Thyroid gland (tissue), 4 donors: ENCODE measurements at places on chromosomes 12 and 14.
A peak's percentile ranks its signal among the peaks of the same experiment; 100 is the strongest.

GRCh38 chr14:94317259-94317658 is 5.9 kb downstream of the SERPINA6 start:
- DNase-seq, result peak; percentile 6
- H3K27me3 ChIP-seq, result no peaks in the 10 kb centered on the region
- no peaks in the 10 kb centered on the region for H3K36me3 ChIP-seq
- no peak overlapping the region for H3K27ac ChIP-seq
- no peaks in the 10 kb centered on the region for H3K4me1 ChIP-seq

DNA sequence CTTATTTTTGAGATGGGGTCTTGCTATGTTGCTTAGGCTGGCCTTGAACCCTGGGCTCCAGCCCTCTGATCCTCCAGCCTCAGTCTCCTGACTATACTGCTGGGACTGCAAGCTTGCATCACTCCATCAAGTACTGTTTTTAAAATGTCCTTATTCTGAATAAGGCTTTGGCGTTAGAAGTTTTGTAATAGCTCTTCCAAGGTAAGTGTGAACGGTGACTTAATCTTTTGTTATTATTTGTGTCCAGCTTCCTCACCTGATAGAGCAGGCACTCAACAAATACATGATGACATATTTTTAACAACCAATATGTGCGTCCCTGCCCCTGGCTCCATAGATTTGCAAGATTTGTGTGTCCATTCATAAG is 1.4 kb downstream of the C1RL start:
- no peaks in the 10 kb centered on the region for H3K27me3 ChIP-seq
- H3K4me3 ChIP-seq, result peak overlapping the region; percentile 34
- DNase-seq, result no peak

DNA sequence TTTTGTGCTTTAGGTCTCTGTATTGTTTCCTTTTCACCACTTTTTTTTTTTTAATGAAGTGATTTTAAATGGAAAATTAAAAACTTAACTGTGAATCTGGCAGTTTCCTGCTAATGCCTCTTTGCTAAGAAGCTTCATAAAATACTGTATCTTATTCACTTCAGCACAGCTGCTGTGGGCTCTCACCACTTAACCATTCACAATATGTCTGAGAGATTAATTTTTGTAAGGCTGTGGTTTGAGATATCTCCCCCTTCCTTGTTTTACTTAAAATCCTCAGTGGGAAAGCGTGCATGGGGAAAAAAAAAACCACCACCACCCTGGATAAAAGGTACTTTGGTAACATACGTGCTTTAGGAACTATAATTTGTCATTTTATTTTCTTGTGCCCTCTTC is 115.9 kb downstream of the ETV6 start:
- no peaks in the 10 kb centered on the region for H3K27me3 ChIP-seq
- peaks cover 56% of the 10 kb centered on the region for H3K4me1 ChIP-seq
- H3K36me3 ChIP-seq, result no peaks in the 10 kb centered on the region
- DNase-seq, result no peak

GRCh38 chr12:124601706-124602105 is 34.3 kb upstream of the NCOR2 start:
- no peaks in the 10 kb centered on the region for H3K36me3 ChIP-seq
- no peak overlapping the region for H3K4me3 ChIP-seq
- no peak overlapping the region for H3K27ac ChIP-seq
- H3K27me3 ChIP-seq, result no peaks in the 10 kb centered on the region

DNA sequence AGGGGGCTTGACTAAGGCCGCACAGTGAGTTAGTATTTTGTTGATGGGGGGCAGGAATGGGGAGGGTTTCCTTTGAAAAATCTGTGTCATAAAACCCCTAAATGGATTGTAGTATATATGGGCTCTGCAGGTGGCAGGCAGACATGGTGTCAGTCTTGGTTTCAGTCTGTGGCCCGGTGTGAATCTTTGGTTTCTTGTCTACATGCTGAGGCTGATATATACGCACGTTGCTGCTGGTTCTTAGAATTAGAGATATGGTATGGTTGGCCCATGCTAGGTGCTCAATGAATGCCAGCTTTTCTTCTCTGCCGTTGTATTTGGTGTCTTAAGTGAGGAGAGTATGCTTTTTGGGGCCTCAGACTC is 73.1 kb downstream of the TSPAN9 start:
- H3K4me3 ChIP-seq, result no peak overlapping the region
- no peaks in the 10 kb centered on the region for H3K27me3 ChIP-seq
- no peak overlapping the region for H3K27ac ChIP-seq
- H3K4me1 ChIP-seq, result peaks cover 11% of the 10 kb centered on the region
- no peaks in the 10 kb centered on the region for H3K36me3 ChIP-seq
- DNase-seq, result no peak

DNA sequence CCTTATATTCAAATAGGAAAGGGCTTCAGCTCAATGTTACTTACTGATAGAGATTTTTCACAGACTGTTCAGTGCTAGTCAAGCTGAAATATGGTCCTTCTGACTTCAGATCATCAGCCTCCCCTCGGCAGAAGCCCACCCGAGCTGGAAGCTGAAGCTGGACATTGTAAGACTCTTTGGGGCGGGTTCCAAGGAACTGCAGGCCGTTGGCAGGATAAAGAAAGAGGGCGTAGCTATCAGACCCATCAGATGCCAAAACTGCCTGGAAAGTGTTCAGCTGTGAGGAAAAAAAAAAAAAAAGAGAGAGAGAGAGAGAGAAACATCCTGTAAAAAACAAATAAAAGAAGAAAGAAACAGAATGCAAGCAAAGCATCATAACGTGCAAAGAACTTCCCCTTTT is 8.8 kb downstream of the NID2 start:
- H3K36me3 ChIP-seq, result no peaks in the 10 kb centered on the region
- H3K27me3 ChIP-seq, result no peaks in the 10 kb centered on the region
- peaks cover 49% of the 10 kb centered on the region for H3K4me1 ChIP-seq
- H3K4me3 ChIP-seq, result no peak overlapping the region

GRCh38 chr12:7304456-7304855 is 584 bp downstream of the ACSM4 start:
- no peaks in the 10 kb centered on the region for H3K4me1 ChIP-seq
- H3K27ac ChIP-seq, result no peak overlapping the region
- H3K36me3 ChIP-seq, result no peaks in the 10 kb centered on the region
- no peak for DNase-seq

GRCh38 chr14:32208490-32208889 is 5.4 kb upstream of the RNU6-8 start:
- H3K27ac ChIP-seq, result no peak overlapping the region
- DNase-seq, result no peak
- H3K36me3 ChIP-seq, result no peaks in the 10 kb centered on the region
- H3K4me3 ChIP-seq, result no peak overlapping the region
- H3K4me1 ChIP-seq, result peaks cover 4% of the 10 kb centered on the region
- no peaks in the 10 kb centered on the region for H3K27me3 ChIP-seq

- H3K4me1 ChIP-seq, result peaks cover 2% of the 10 kb centered on the region
- H3K27me3 ChIP-seq, result no peaks in the 10 kb centered on the region
- H3K4me3 ChIP-seq, result no peak overlapping the region
- H3K36me3 ChIP-seq, result peaks cover 53% of the 10 kb centered on the region
- DNase-seq, result no peak
Measured at GRCh38 chr12:48671231-48671856, 10.7 kb downstream of the KANSL2 start.
